Myometrial cell (primary cell): ENCODE measurements at places on chromosomes 6 and 20. TPM values are rescaled to one million over a fixed set of nuclear protein-coding genes. Genes with fewer than 3 reads are reported as not detected.

SOBP gene
- 0.53 and 1.2 TPM in 2 replicates for total RNA-seq

PNPLA1 gene
- total RNA-seq = not detected in 2 replicates

FAM83B gene
- not detected in 2 replicates for total RNA-seq

TCFL5 gene
- total RNA-seq = 10.1 and 15.0 TPM in 2 replicates

SLC24A3 gene
- 0.29 and 1.2 TPM in 2 replicates for total RNA-seq

RAD21L1 gene
- total RNA-seq = 0.18 and 0.29 TPM in 2 replicates

FAM8A1 gene
- 17.9 and 25.0 TPM in 2 replicates for total RNA-seq

ZNF391 gene
- 1.2 and 3.4 TPM in 2 replicates for total RNA-seq

GABRR2 gene
- not detected in 2 replicates for total RNA-seq

WFDC2 gene
- total RNA-seq = not detected in 2 replicates

TGM3 gene
- not detected in 2 replicates for total RNA-seq

TM9SF4 gene
- total RNA-seq = 35.7 and 40.4 TPM in 2 replicates

RNF144B gene
- total RNA-seq = 1.1 and 1.2 TPM in 2 replicates

DLL1 gene
- under 0.01 TPM in 1 of 2 replicates, not detected in the other for total RNA-seq

TTPAL gene
- 16.7 and 18.6 TPM in 2 replicates for total RNA-seq

TEAD3 gene
- total RNA-seq = 23.6 and 27.5 TPM in 2 replicates
